ENCODE measurements at places on chromosomes 6 and 20.

- DNase-seq = peak; percentile 30
Measured at GRCh38 chr6:159761129-159761872, 544 bp upstream of the ACAT2 start.

- peak; percentile 3 for DNase-seq
Measured at GRCh38 chr20:43243672-43244269, 54.1 kb upstream of the PTPRT start.

DNA sequence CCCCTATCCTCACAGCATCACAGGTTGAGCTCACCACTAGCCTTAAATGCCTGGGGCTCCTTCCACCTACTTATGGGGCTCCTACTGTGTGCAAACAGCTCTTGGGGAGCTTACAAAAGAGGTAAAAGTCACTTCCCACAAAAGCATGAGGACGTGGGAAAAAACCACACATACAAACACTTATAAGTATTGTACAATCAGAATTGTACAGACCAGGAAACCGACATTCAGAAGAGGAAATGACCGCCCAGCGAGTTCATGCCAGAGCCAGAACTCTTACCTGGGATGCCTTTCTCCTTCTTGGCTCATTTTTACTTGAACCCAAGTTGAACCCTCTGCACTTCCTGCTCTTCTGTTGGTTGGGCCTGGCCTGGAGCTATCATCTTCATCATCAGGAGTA is 6.3 kb upstream of the PPP1R16B start:
- no peak for DNase-seq

DNA sequence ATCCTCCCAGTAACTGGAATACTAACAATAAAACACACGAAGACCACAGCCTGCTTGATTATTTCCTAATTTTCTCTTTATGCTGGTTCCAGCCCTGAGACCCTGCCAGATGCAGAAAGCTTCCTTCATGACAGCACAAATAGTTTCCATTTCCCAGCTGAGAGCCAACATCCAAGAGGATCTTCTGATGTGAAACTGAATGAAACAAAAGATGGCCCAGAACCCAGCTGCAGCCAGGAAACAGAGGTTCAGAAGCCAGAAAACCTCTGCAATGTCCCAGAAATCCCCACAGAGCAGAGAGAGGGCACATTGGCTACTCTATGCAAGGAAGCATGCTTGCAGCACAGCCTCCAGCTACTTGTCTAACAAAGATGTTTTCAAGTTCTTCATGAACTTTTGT is 61.8 kb upstream of the PLEKHG1 start:
- DNase-seq = no peak

- no peak for DNase-seq
Measured at GRCh38 chr6:30463242-30463641, 26.1 kb upstream of the HLA-E start.

DNA sequence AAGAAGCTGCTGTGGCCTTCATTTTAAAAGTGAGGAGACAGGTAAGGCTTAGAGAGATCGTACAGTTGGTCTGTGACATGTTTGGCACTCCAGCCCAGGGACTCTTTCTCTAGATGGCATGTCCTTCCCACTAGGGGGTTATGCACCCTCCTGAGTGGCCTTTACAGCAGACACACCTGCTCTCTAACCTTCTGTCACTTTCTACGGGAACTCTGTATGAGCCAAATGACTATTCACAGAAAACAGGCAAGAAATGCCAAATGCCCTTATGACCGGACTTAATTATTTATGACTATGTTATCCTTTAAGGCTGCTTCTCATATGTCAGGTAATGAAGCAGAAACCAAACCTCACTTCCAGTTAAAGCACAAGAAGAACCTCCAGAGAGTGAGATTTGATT is 91.2 kb downstream of the MAP3K5 start:
- DNase-seq = no peak

- peak; percentile 84 for DNase-seq
Measured at GRCh38 chr20:46350201-46350985, 42.1 kb upstream of the CDH22 start.

- no peak for DNase-seq
Measured at GRCh38 chr20:22063753-22064152, 358.3 kb downstream of the PAX1 start.

- no peak for DNase-seq
Measured at GRCh38 chr6:29917857-29918256, 24.5 kb upstream of the HLA-A start.

DNA sequence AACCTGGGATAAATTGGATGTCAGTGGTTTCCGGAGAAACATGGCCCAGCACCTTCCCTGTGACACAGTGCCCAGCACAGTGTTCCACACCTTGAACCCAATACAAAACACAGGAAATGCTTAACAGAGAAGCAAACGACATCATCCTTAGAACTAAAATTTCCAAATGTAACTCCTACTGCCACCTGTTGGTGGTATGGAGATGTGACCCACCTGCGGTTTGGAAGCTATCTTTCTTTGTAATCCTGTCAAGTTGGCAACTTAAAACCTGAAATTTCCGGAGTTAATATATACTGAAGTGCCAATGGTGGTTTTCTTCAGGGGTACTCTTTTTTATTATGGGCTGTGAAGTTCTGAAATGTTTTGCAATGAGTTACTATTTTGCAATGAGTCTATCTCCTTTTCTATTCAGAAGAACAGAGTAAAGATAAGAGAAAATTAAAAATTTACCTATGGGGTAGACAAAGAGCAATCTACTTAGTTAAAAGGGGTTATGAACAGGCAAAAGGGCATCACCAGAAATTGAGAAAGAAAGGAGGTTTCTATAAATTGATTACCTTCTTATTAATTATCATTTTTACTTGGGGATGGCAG is 658.8 kb downstream of the PTPRT start:
- DNase-seq = peak; percentile 39

DNA sequence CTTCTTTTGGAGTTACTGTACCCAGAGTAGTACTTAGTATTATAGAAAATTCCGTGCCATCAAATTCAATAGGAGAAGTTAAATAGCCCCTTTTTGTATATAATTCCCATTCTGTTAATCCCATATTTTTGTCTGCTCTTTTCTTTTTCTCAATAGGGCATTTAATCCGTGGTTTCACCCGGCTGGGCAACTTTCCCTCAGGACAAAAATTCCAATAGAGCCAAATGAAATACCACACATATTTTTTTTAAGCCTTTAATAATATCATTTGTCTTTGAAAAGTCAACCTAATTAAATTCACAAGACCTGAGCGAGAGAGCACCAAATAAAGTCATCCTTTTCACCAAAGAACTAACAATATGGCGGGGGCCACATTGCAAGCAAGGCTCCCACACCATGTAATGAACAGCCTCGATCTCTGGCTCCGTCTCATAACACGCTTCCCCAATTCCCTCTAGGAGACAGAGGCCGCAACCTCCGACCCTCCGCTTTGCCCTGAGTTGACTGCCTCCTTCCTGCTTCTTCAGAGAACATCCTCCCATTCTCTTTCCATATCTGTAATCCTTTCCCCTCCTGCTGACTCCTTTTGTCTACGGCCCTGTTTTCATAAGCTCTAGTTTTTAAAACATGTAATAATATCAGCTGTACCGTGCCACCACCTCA is 13.6 kb downstream of the NHSL1 start:
- no peak for DNase-seq

GRCh38 chr6:16437984-16438383 is 199.6 kb downstream of the GMPR start:
- no peak for DNase-seq

GRCh38 chr6:166417285-166417691 is 34.5 kb upstream of the MPC1 start:
- DNase-seq = peak; percentile 64

- no peak for DNase-seq
Measured at GRCh38 chr20:24361541-24361940, 107.9 kb upstream of the SYNDIG1 start.

GRCh38 chr6:34248198-34248726 is 544 bp downstream of the SMIM29 start:
- DNase-seq = peak; percentile 64

DNA sequence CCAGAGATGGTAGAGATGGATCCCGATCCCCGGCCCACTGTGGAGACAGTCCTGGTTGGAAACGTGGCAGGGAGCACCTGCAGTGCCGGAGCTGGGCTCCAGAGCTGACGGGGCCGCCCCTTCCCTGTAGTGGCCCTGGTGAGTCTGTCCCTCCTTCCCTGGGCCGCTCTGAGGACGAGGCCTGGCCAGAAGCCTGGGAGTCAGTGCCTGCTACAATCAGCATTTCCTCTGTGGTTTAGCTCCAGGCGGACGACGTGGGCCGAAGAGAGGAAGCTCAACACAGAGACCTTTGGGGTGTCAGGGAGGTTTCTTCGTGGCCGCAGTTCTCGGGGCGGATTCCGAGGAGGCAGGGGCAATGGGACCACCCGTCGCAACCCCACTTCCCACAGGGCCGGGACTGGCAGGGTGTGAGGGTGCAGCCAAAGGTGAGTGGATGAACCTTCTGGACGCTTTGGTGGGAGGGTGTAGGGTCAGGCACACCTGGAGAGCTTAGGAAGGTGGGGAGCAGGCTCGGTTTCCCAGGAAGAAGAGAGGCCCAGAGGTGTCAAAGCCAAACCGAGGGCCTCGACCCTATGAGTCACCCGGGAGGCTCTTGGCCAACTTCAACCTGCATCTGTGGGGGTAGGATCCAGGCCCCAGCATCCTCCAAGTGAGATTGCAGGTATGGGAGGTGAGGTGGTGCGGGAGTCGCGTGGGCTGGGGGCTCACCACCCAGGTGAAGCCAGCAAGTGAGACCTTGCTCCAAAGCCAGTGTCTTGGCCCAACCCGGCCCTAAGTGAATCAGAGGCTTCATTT is 9.9 kb downstream of the PSMA7 start:
- no peak for DNase-seq

GRCh38 chr6:124979294-124979678 is 17.0 kb downstream of the RNF217 start:
- no peak for DNase-seq

GRCh38 chr6:82114748-82115147 is 132.8 kb downstream of the IBTK start:
- no peak for DNase-seq

DNA sequence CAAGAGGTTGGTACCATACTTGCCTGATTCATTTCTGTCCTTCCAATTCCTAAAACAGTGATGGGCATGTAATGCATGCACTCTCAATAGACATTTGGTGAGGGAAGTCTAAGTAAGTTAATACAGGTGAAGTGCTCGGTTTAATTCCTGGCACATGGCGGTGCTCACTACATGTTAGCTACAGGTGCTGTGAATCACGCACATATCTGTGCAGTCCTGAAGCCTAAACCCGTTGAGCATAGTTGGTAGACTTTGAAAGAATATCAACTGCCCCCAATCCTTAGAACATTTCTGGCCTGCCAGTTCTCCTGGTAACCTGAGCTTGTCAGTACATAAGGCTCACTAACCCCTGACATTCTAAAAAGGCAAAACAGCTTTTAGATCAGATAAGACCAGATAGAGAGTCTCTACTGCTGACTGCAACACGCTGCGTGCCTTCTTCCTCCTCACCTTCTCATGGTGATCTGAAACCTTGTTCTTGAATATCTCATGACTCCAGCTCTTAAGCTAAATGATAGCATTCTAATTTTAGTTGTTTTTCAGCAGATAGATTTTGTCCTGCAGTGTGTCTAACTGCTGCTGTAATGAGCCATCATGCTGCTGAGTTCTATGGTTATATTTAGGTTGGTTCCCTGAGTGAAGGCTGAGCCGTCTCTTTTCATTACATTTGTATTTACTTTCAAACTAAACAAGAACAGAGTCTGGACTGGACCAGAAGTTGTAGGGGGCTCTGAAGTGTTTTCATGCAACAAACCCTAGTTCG is 328.5 kb upstream of the QKI start:
- DNase-seq = no peak

GRCh38 chr20:43450841-43451799 is 6.6 kb upstream of the SRSF6 start:
- no peak for DNase-seq

DNA sequence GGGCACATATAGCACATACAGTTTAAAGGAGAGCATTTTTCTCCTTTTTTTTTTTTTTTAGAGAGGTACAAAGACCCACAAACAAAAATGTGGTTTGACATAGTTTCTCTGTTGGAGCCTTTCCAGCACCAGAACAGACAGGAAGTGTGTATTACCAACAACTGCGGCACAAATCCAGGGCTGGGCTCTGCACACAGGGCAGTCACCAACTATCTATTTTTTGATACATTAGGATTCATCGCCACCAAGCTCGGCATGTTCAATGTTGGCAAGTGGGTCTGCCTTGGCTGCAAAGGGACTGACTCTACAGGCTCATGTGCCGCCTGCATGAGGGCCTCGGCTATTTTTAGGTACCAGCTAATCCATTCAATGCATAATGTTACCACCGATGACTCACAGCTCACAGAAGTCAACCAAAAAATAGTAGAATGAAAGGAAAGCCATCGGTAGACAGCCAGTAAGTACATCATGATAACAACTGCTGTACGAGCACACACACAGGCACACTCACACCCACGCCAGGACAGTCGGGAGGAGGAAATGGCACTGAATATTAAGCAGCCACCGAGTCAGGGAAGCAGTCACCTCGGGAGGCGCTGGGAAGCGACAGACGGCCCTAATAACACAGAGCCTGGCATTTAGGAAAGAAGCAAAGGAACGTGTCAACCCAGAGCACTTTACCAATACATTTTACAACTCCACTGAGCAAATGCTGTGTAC is 81.6 kb downstream of the GMPR start:
- peak; percentile 72 for DNase-seq

GRCh38 chr6:95431637-95432228 is 145.6 kb upstream of the MANEA start:
- peak; percentile 52 for DNase-seq

DNA sequence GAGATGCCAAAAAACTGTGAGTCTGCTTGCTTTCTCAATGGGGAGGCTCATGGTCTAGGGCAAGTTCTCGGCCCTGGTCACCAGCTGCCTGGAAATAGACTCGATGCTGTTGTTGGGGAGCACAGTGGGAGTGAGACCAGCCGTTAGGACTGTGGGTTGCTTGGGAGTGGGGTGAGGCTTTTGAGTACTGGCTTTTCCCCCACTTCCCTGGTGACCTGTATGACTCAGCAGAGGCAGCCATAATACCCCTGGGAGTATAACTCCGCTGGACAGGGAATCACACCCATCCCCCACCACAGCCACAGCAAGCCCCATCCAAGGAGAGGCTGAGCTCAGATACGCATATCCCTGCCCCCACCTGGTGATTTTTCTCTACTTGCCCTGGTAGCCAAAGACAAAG is 48.9 kb upstream of the OGFRL1 start:
- no peak for DNase-seq

GRCh38 chr20:3509064-3509463 is 38.2 kb downstream of the ATRN start:
- peak; percentile 43 for DNase-seq

DNA sequence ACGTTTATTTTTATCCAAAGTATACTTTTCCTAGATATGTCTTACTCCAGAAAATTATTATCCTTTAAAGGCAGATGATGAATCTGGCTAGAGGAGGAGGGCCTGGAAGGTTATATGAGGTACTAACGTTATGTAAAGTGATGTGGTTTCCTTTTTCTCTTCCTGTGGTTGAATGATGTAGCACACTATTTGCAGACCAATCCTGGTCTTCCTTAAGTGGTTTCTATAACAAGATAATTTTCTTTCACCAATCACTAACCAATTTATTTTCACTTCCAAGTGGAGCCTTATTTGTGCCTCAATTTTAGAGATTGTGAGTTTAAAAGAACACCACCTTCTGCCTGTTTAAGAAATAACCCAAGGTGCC is 154.6 kb upstream of the SOX4 start:
- DNase-seq = peak; percentile 53
